Muscle of back (tissue), 13 donors: ENCODE measurements at places on chromosomes 3 and 15. TPM values are rescaled to one million over a fixed set of nuclear protein-coding genes. Genes with fewer than 3 reads are reported as not detected.

The GPX1 gene
- polyA plus RNA-seq: 105 TPM

The CCDC54 gene
- polyA plus RNA-seq: 3.4 TPM

The ZNF660 gene
- polyA plus RNA-seq: 4.7 TPM

GRCh38 chr15:45225506-45226273 lies 26.3 kb upstream of the SLC28A2 start:
- no peak for DNase-seq

DNA sequence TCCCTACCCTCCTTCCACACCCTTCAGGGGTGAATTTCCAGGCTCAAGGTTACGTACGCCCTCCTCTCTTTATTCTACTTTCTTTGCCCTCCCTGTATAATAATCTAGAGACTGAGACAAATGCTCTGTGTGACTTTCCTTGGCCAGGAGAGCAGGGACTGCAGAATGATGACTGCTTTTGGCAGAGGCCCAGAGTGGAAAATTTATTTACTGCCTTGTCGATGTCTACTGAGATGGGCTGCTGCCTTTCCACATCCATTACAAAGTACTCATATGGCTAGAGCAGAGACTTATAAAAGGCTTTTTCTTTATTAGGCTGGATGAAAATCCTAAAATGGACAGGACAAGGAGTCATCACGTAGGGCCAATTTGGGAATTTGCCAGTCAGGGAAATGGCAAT lies 576.2 kb downstream of the TUSC7 start:
- peak; percentile 25 for DNase-seq

The PLSCR2 gene
- 0.09 TPM for polyA plus RNA-seq
